ENCODE measurements at places on chromosomes 1 and 21.

DNA sequence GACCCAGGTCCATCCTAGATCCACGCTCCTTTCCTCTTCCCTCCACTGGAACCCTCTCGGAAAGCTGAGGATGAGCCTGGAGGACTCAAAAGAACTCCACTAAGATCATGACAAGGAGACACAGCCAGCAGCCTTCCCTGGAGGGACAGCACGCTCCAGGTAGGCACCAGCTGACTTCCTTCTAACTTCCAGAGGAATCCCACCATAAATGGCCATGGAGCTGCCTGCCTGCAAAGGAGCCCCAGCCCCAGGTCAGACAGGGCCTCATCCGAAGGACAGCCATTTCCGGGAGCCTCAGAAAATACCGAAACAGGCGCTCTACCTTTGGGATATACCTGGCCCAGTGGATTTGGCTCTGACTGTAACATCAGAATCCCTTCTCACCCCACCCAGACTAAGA is 4.1 kb downstream of the SH3BP5L start:
- DNase-seq, result no peak

GRCh38 chr1:1858382-1859086 is 32.4 kb downstream of the GNB1 start:
- no peak for DNase-seq

GRCh38 chr1:185008838-185009237 is 34.5 kb upstream of the NIBAN1 start:
- no peak for DNase-seq

DNA sequence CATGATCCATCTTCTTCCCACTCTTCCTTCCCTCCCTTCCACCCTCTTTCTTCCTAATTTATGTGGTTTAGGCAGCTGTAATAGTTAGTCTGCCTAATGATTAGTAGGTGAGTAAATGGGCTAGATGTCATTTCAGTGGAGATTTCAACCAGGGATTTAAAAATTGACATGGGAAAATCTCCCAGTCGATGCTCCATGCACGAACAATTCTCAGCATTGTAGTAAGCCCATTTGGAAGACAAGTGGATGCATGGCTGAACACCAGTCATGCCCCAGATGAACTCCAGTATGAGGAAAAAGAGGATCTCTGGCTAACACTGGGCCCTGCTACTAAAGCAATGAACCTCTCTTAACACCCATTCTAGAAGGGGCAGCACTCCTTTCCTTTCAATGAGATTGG is 25.3 kb downstream of the CHI3L2 start:
- DNase-seq, result no peak

DNA sequence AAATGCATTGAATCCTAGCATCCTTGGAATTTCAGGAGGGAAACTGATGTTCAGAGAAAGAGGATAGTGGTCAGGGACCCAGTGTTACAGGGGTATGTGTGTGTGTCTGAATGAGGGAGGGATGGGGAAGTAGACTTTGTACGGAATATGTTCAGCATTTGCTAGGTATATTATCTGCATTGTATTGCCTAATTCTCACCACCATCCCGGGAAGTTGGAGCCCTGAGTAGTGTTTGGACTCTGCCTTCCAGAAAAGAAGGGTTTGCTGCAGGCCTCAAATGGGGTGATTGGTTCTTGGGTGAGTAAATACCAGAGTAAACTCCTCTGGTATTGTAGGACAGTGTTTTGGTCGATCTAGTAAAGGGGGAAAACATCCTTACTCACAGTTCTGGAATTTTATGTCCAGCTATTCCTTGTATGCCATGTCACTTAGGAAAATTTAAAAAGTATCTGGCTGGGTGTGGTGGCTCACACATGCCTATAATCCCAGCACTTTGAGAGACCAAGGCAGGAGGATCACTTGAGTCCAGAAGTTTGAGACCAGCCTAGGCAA is 7.1 kb upstream of the ZNF496 start:
- no peak for DNase-seq

- no peak for DNase-seq
Measured at GRCh38 chr1:29880556-29880955, 644.2 kb downstream of the PTPRU start.

DNA sequence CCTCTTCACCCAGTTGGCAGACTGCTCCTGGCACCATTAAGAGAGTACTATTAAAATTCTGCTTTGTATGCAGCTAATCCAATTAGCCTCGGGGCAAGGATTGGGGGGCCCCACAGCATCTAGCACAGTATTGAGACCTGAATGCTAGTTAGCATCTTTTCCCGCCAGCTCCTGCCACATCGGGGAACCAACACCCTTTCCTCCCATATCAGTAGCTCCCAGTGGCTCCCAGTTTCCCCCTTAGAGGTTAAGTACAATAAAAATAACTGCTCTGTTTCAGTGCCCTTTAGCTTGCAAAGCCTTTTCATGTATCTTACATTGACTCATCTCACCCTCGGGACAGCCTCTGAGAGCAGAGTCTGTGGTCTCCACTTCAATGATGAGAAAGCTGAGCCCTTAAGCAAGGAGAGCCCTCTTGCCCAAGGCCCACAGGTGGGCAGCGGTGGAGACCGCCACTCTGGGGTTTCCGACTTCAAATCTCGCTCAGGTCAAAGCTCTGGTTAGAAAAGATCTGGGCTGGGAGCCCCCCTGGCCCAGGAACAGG is 4.2 kb upstream of the PMVK start:
- DNase-seq, result no peak

GRCh38 chr1:225480825-225481434 is 53.1 kb upstream of the LBR start:
- peak; percentile 55 for DNase-seq
